H9 (cell line): ENCODE measurements at places on chromosomes 2 and 18. TPM values are rescaled to one million over a fixed set of nuclear protein-coding genes. Genes with fewer than 3 reads are reported as not detected.

Gene OR6B2
- not detected in 2 replicates for total RNA-seq

Gene TMEFF2
- 0.39 and 1.1 TPM in 2 replicates for total RNA-seq

Gene IL36RN
- not detected in 2 replicates for total RNA-seq

DNA sequence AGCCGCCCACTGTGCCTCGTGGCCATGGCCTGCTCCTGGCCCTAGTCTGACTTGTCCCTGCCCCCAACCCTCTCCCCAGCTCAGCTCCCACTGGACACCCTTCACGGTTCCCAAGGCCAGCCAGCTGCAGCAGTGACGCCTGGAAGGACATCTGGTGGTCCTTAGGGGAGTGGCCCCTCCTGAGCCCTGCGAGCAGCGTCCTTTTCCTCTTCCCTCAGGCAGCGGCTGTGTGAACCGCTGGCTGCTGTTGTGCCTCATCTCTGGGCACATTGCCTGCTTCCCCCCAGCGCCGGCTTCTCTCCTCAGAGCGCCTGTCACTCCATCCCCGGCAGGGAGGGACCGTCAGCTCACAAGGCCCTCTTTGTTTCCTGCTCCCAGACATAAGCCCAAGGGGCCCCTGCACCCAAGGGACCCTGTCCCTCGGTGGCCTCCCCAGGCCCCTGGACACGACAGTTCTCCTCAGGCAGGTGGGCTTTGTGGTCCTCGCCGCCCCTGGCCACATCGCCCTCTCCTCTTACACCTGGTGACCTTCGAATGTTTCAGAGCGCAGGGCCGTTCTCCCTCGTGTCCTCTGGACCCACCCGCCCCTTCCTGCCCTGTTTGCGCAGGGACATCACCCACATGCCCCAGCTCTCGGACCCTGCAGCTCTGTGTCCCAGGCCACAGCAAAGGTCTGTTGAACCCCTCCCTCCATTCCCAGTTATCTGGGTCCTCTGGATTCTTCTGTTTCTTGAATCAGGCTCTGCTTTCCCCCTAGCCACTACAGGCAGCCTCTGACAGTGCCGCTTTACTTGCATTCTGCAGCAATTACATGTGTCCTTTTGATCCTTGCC lies 35.8 kb downstream of the ANO7 start:
- H3K4me3 ChIP-seq, result peak overlapping the region; percentile 9; the same call in 2 of the 3 replicates
- no peaks in the 10 kb centered on the region for H3K4me1 ChIP-seq
- H3K27ac ChIP-seq, result no peak overlapping the region
- no peak for DNase-seq

- H3K27me3 ChIP-seq, result no peaks in the 10 kb centered on the region
- no peaks in the 10 kb centered on the region for H3K4me1 ChIP-seq
- H3K27ac ChIP-seq, result no peak overlapping the region
- no peak overlapping the region for H3K4me3 ChIP-seq
These were observed 12.3 kb upstream of the PARD6G start for GRCh38 chr18:80259610-80260009.

DNA sequence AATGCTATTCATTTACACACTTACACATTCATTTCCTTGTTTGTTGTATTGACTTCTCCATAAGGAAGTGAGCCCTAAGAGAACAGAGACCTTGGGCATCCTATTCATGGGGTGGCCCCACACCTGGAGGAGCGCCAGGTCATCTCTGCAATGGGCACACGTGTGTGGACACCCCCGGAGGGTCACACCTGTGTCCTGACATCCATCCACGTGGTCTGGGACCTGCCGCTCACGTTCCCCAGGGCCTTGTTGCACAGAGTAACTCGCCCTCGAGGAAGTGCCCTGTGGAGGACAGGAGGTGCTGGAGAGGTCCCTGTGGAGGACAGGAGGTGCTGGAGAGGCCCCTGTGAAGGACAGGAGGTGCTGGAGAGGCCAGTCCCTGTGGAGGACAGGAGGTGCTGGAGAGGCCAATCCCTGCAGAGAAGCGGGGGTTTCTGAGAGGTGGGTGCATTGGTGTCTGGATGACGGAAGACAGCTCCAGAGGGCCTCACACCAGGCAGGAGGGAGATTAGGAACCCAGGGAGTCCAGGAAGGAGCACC lies 73.2 kb upstream of the GPC1 start:
- H3K36me3 ChIP-seq, result peaks cover 18% of the 10 kb centered on the region
- H3K27ac ChIP-seq, result no peak overlapping the region
- H3K4me1 ChIP-seq, result no peaks in the 10 kb centered on the region
- no peaks in the 10 kb centered on the region for H3K27me3 ChIP-seq
- no peak overlapping the region for H3K4me3 ChIP-seq
- no peak for DNase-seq

GRCh38 chr18:65429601-65430000 lies 321.2 kb upstream of the CDH7 start:
- no peaks in the 10 kb centered on the region for H3K27me3 ChIP-seq
- no peak for DNase-seq
- no peaks in the 10 kb centered on the region for H3K36me3 ChIP-seq
- H3K4me3 ChIP-seq, result no peak overlapping the region
- H3K4me1 ChIP-seq, result no peaks in the 10 kb centered on the region
- no peak overlapping the region for H3K27ac ChIP-seq

DNA sequence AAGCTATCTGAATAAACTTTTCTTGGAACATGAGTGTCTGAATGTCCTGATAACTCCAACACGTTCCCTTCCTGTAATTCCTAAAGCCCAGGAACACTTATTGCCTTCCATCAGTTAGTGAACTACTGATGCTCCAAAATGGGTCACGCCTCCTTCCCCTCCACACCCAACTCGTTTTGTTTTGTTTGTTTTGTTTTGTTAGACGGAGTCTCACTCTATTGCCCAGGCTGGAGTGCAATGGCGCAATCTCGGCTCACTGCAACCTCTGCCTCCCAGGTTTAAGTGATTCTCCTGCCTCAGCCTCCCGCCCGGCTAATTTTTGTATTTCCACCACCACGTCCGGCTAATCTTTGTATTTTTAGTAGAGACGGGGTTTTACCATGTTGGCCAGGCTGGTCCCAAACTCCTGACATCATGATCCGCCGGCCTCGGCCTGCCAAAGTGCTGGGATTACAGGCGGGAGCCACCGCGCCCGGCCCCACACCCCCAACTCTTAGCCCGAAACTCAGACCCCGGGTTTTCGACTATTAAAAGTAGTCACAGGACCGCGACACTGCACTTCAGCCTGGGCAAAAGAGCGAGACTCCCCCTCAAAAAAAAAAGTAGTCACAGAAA lies 774 bp downstream of the IER3IP1 start:
- H3K27ac ChIP-seq, result no peak overlapping the region
- no peak for DNase-seq
- H3K36me3 ChIP-seq, result no peaks in the 10 kb centered on the region
- peaks cover 2% of the 10 kb centered on the region; the same call in 1 of the 2 replicates for H3K4me1 ChIP-seq

DNA sequence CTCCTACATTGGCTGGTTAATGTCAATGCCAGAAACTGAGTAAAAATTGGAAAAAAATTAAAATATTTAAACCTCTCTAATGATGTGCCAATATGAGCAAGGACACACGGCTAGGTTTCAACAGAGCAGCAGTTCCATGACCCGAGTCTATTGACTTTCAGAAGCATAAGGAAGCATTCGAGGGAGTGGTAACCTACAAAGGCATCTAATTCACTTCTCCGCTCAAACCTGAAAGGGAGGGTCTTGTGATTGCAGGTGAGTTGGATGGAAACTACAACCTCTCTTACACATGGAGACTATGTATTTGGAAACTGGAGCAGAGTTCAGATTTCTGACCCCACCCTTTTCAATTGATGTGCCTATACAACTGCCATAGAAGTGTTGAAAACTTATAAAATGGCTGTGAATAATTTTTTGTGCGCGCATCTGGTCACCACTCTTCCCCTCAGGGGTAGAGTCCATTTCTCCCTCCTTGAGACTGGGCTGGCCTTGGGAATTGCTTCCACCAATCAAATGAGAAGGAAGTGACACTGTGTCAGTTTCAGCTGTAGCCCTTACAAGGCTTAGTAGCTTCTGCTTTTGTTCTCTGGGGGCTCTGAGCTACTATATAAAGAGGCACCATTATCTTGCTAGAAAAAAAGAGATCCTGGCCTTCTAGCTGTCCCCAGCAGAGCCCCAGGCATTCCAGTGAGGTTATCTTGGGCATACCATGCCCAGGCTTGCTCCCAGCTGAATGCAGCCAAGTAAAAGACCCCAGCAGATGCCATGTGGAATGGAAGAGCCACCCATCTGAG lies 278.0 kb downstream of the EPHA4 start:
- H3K27me3 ChIP-seq, result no peaks in the 10 kb centered on the region
- no peaks in the 10 kb centered on the region for H3K4me1 ChIP-seq
- H3K4me3 ChIP-seq, result no peak overlapping the region

DNA sequence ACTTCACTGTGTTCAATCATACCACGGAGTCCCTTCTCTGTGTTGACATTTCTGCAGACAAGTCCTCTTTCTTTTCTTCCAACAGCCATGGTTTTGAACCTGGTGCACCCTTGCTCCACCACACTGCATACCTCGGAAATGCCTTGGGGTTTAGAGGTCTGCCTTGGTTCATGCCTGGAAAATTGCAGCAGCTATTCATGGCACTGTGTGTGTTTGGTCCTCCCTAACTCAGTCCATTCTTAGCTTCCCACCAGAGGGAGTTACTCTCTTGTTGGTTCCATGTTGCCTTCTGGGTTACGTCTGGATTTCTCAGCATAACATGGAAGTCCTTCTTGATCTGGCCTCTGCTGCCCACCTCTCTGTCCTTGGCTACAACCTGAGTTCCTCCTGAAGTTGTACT lies 206.0 kb downstream of the FHOD3 start:
- no peaks in the 10 kb centered on the region for H3K4me1 ChIP-seq
- H3K36me3 ChIP-seq, result 0 out of 2 replicates have a peak, but pooled peaks cover 4% of the 10 kb centered on the region
- no peak for DNase-seq

DNA sequence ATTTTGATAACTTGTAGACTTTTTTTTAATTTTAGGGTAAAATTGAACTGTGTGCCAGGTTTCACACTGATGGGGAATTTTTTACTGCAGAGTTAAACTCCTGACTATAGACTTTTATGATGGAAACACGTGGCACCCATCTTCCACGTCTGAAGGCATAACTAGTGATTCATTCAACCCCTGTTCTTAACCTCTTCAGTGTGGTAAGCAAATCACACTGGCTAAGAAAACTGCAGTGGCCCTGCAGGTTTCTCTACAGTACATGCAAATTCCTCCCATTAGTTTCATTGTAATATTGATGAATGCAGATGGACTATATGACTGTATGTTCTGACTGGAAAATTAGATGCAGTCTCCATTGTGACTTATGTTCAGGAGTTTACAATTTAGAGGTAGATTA lies 47.2 kb downstream of the SMAD4 start:
- no peak overlapping the region for H3K27ac ChIP-seq
- H3K36me3 ChIP-seq, result peaks cover 81% of the 10 kb centered on the region
- DNase-seq, result no peak
- H3K4me3 ChIP-seq, result no peak overlapping the region

GRCh38 chr2:34254272-34254878 lies 655.3 kb upstream of the FAM98A start:
- no peak overlapping the region for H3K27ac ChIP-seq
- no peak for DNase-seq
- H3K4me1 ChIP-seq, result no peaks in the 10 kb centered on the region
- H3K4me3 ChIP-seq, result no peak overlapping the region
- H3K27me3 ChIP-seq, result no peaks in the 10 kb centered on the region
- H3K36me3 ChIP-seq, result no peaks in the 10 kb centered on the region

GRCh38 chr2:191253476-191253875 lies 8.3 kb downstream of the MYO1B start:
- no peak overlapping the region for H3K27ac ChIP-seq
- no peaks in the 10 kb centered on the region for H3K27me3 ChIP-seq
- no peak overlapping the region for H3K4me3 ChIP-seq
- DNase-seq, result no peak
- H3K36me3 ChIP-seq, result no peaks in the 10 kb centered on the region
